T-cell (primary cell): ENCODE measurements at places on chromosomes 3 and 15.

DNA sequence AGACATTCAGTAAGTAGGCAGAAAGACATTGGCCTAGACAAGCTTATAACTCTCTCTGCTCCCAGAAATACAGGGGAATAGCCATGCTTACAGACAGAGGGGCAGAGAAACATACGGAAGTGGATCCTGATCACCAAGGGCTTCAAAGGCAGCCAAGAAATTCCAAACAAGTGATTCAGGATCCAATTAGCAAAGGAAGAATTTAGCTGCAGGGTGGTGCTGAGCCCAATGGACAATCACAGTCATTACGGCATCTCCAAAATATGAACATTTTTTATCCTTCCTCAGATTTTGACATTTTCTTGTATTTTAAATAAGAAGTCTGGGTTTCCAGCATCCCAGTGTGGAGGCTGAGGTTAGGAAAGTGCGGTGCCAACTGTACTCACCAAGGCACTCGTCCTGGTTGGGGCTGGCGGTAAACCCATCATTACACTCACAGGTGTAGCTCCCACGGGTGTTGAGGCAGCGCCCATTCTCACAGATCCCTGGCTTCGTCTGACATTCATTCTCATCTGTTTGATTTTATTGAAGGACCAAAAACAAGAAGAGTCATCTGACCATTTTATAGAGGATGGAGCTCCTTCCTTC lies 96.8 kb downstream of the DUT start:
- no peak overlapping the region for H3K27ac ChIP-seq
- DNase-seq: no peak

DNA sequence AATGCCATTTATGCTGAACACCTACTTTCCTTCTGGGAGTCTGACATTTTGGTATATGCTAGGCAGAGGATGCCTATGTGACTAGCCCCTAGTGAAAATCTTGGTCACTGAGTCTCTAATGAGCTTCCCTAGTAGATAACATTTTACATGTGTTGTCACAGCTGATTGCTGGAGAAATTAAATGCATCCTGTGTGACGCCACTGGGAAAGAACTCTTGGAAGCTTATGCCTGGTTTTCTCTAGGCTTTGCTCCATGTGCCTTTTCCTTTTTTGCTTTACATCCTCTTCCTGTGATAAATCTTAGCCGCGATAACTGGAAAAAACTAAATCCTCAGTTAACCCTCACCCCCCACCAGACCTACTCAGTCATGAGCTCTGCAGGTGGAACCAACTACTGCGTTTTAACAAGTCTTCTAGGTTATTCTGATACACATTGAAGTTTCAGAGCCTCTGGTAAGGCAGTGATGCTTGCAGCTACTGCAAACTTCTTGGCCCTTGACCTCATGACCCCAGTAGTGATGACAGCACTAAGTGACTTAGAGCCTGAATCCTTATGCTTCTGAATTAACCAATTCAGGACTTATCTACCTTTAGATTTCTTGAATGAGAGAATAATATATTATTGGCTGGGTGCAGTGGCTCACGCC lies 292.4 kb upstream of the SOX14 start:
- H3K36me3 ChIP-seq: no peaks in the 10 kb centered on the region
- no peak for DNase-seq
- no peak overlapping the region for H3K27ac ChIP-seq
- H3K4me1 ChIP-seq: no peaks in the 10 kb centered on the region

GRCh38 chr3:131299836-131300235 lies 81.7 kb upstream of the NUDT16 start:
- H3K36me3 ChIP-seq: no peaks in the 10 kb centered on the region
- H3K4me1 ChIP-seq: no peaks in the 10 kb centered on the region
- no peak overlapping the region for H3K4me3 ChIP-seq

- no peaks in the 10 kb centered on the region for H3K36me3 ChIP-seq
- no peak overlapping the region for H3K4me3 ChIP-seq
- no peaks in the 10 kb centered on the region for H3K4me1 ChIP-seq
- no peak overlapping the region for H3K27ac ChIP-seq
- peaks cover 16% of the 10 kb centered on the region for H3K27me3 ChIP-seq
- no peak for DNase-seq
Measured at GRCh38 chr3:142884531-142884930, 4.4 kb downstream of the PCOLCE2 start.

GRCh38 chr15:43966646-43967045 lies 139.8 kb downstream of the WDR76 start:
- DNase-seq: no peak
- H3K27me3 ChIP-seq: no peaks in the 10 kb centered on the region
- no peaks in the 10 kb centered on the region for H3K36me3 ChIP-seq
- H3K4me1 ChIP-seq: no peaks in the 10 kb centered on the region
- H3K27ac ChIP-seq: no peak overlapping the region

- no peaks in the 10 kb centered on the region for H3K36me3 ChIP-seq
- H3K4me1 ChIP-seq: no peaks in the 10 kb centered on the region
- H3K4me3 ChIP-seq: no peak overlapping the region
Measured at GRCh38 chr3:134357261-134357913, 16.9 kb downstream of the AMOTL2 start.

- H3K27ac ChIP-seq: no peak overlapping the region
- no peaks in the 10 kb centered on the region for H3K27me3 ChIP-seq
- DNase-seq: no peak
- peaks cover 3% of the 10 kb centered on the region for H3K4me1 ChIP-seq
- no peak overlapping the region for H3K4me3 ChIP-seq
Measured at GRCh38 chr3:186988806-186989205, 58.5 kb downstream of the ST6GAL1 start.

- no peak overlapping the region for H3K27ac ChIP-seq
- H3K4me1 ChIP-seq: peaks cover 35% of the 10 kb centered on the region
- H3K27me3 ChIP-seq: no peaks in the 10 kb centered on the region
- H3K36me3 ChIP-seq: peaks cover 5% of the 10 kb centered on the region
- no peak for DNase-seq
Measured at GRCh38 chr3:58308728-58309127, 2.4 kb downstream of the HTD2 start.

- H3K27ac ChIP-seq: no peak overlapping the region
- no peaks in the 10 kb centered on the region for H3K27me3 ChIP-seq
- no peaks in the 10 kb centered on the region for H3K36me3 ChIP-seq
- H3K4me3 ChIP-seq: no peak overlapping the region
- DNase-seq: no peak
- no peaks in the 10 kb centered on the region for H3K4me1 ChIP-seq
Measured at GRCh38 chr3:109373933-109374332, 36.6 kb upstream of the DPPA4 start.

- DNase-seq: no peak
- peak overlapping the region; percentile 94 for H3K27ac ChIP-seq
- H3K36me3 ChIP-seq: no peaks in the 10 kb centered on the region
- H3K4me1 ChIP-seq: peaks cover 62% of the 10 kb centered on the region
- no peak overlapping the region for H3K4me3 ChIP-seq
- no peaks in the 10 kb centered on the region for H3K27me3 ChIP-seq
Measured at GRCh38 chr3:71066849-71067261, 516.7 kb downstream of the FOXP1 start.

DNA sequence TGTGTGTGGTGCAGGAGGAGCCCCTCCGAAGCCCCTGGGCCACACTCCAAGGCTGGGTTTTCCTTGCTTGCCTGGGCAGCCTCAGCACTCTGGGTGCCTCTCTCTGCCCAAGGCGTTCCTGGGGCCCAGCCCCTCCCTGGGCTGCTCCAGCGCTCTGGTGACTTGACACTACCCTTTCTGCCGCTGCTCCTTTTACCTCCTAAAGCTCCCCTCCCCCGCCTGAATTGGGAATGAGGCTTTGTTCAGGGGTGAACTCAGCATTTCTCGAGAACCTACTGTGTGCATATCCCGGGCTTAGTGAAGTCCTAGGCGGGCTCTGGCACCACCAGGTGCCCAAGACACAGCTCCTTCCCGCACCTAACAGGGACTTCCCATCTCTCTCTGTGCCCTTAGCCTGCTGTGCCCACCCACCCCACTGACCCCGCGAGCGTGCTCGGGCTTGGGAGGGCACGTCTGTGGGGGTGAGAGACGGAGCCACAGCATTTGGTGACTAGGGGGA lies 1.2 kb upstream of the BAHD1 start:
- peak overlapping the region; percentile 56 for H3K4me3 ChIP-seq
- no peaks in the 10 kb centered on the region for H3K36me3 ChIP-seq

- H3K36me3 ChIP-seq: no peaks in the 10 kb centered on the region
- H3K27me3 ChIP-seq: peaks cover 11% of the 10 kb centered on the region
- no peak overlapping the region for H3K4me3 ChIP-seq
- H3K4me1 ChIP-seq: no peaks in the 10 kb centered on the region
Measured at GRCh38 chr3:194111336-194111735, 24.6 kb upstream of the HES1 start.

GRCh38 chr15:84929795-84930603 lies 45.5 kb downstream of the SLC28A1 start:
- H3K4me3 ChIP-seq: no peak overlapping the region
- DNase-seq: no peak
- no peaks in the 10 kb centered on the region for H3K27me3 ChIP-seq
- no peaks in the 10 kb centered on the region for H3K4me1 ChIP-seq
- H3K27ac ChIP-seq: no peak overlapping the region

DNA sequence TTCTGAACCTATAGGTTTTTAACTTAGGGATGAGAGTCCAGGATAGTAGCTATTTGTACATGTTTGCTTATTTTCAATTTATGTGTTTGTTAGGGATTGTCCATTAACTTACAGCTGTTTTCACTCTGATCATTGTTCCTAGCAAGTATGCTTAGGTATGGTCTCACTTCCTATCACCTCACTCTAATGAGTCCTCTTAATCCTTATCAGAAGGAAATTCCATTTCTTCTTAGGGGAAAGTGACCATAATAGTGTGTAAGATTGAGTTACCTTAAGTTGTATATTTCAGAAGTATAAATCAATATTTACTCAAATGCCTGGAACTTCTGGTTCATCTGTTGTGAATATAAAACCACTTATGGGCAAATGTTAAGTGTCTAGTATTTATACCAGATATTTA lies 53.0 kb downstream of the PIAS1 start:
- H3K27me3 ChIP-seq: no peaks in the 10 kb centered on the region
- H3K27ac ChIP-seq: no peak overlapping the region
- H3K36me3 ChIP-seq: no peaks in the 10 kb centered on the region
- H3K4me1 ChIP-seq: no peaks in the 10 kb centered on the region
- no peak overlapping the region for H3K4me3 ChIP-seq

GRCh38 chr15:98772895-98773294 lies 124.6 kb downstream of the IGF1R start:
- H3K27ac ChIP-seq: no peak overlapping the region
- H3K4me3 ChIP-seq: no peak overlapping the region
- H3K4me1 ChIP-seq: peaks cover 21% of the 10 kb centered on the region
- DNase-seq: no peak

DNA sequence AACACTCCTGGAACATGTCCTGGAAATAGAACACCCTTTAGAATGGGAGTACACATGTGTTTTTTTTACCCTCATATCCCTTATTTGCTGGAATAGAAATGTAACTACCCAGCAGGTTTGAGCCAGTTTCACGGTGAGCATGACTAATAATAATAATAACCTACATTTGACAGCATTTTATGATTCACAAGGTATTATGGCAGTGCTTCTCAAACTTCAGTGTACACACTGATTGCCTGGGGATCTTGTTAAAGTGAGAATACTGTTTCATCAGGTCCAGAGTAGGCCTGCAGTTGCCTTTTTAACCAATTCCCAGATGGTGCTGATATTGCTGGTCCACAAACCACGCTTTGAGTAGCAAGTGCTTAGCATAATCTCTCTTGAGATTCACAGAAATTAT lies 63.9 kb downstream of the NFKBIZ start:
- H3K27me3 ChIP-seq: peaks cover 3% of the 10 kb centered on the region
- H3K4me1 ChIP-seq: no peaks in the 10 kb centered on the region
- H3K4me3 ChIP-seq: no peak overlapping the region
- no peaks in the 10 kb centered on the region for H3K36me3 ChIP-seq
- no peak for DNase-seq
- no peak overlapping the region for H3K27ac ChIP-seq

DNA sequence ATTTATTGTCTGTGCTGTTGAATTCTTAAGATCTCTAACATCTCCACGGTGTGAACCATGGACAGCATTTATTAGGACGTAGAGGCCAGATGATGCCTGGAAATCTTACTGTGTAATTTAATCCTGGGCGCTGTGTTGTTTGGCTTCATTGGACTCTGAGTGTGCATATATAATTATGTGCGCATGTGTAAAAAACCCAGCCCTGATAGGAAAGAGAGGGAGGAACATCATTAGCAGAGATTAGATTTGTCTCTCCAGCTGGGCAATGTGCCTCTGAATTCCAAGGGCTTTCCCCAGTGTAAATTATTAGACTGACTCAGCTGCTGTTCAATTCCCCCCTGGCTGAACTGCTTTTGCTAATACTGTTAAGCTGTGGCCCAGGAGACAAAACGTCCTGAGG lies 39.6 kb downstream of the MAP3K13 start:
- H3K36me3 ChIP-seq: no peaks in the 10 kb centered on the region
- no peak overlapping the region for H3K4me3 ChIP-seq
- DNase-seq: no peak
- no peak overlapping the region for H3K27ac ChIP-seq
- H3K4me1 ChIP-seq: no peaks in the 10 kb centered on the region

DNA sequence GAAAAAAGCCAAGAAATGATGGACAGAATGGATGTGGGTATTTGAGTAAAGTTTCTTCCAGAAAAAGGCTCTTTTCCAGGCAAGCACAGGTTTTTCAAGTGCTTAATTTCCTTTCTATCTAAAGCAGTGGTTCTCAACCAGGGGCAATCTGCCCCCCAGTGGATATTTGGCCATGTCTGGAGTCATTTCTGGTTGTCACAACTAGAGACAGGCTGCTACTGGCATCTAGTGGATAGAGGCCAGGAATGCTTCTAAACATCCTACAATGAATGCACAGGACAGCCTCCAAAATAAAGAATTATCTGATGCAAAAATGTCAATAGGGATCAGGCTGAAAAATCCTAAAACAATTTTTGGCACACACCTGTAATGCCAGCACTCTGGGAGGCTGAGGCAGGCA lies 23.9 kb downstream of the SEC22C start:
- no peaks in the 10 kb centered on the region for H3K27me3 ChIP-seq
- peak; percentile 36 for DNase-seq
- H3K27ac ChIP-seq: no peak overlapping the region
- H3K4me1 ChIP-seq: peaks cover 30% of the 10 kb centered on the region
- H3K4me3 ChIP-seq: no peak overlapping the region

DNA sequence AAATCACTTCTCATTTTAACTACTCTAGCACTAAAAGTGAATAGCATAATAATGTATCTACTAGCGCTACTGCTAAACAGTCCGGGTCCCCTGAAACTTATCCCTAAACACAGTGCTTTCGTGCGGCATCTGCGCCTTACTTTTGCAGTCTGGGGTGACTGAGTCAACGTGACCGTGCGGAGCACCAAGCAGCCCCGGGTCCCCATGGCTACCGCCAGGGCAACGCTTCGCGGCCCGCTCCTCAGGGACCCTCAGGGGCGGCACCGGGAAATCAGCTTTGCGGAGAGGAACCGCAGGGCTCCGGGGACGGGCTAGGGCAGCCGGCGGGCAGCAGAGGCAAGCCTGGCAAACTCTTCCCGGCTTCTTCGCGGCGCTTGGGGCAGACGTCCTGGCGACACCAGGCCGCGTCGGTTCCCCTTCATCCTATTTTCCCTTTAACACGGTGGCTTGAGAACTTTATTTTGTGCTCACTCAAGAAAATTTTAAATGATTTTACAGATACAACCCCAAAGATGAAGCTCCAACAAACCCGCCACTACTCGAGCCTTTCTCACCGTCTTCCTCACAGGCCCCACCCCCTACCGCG lies 757 bp upstream of the DIPK2A start:
- no peaks in the 10 kb centered on the region for H3K36me3 ChIP-seq
- no peaks in the 10 kb centered on the region for H3K27me3 ChIP-seq
- peaks cover 8% of the 10 kb centered on the region for H3K4me1 ChIP-seq
- H3K27ac ChIP-seq: peak overlapping the region; percentile 79
- peak overlapping the region; percentile 92 for H3K4me3 ChIP-seq
- peak; percentile 12 for DNase-seq
